ENCODE measurements at places on chromosomes 4 and X.

- no peak for DNase-seq
Observed at GRCh38 chr4:161538941-161539340, 624.9 kb downstream of the FSTL5 start.

GRCh38 chrX:154018518-154019060 lies 1.1 kb downstream of the IRAK1 start:
- no peak for DNase-seq

DNA sequence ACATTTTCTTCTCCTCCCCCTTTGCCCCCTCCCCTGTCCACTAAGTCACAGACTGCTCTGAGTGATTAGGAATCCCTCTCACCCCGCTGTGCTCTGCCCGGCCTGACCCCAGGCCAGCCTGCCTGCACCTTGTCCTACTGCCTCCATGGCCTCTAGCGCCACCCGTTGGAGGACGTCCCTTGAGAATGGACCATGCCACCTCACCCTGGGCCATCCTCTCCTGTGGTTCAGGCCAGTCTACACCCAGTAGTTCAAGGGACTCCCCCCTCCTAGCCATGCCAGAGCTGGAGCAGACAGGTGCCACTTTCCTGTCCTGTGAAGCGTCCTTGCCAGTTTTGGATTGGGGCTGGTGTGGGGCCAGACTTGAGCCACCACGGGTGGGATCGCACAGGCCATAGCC lies 9.7 kb upstream of the IRAK1 start:
- no peak for DNase-seq

- no peak for DNase-seq
Observed at GRCh38 chr4:146844761-146845160, 100.9 kb downstream of the TTC29 start.

- DNase-seq, result no peak
Observed at GRCh38 chr4:168432419-168433146, 47.7 kb downstream of the DDX60L start.

DNA sequence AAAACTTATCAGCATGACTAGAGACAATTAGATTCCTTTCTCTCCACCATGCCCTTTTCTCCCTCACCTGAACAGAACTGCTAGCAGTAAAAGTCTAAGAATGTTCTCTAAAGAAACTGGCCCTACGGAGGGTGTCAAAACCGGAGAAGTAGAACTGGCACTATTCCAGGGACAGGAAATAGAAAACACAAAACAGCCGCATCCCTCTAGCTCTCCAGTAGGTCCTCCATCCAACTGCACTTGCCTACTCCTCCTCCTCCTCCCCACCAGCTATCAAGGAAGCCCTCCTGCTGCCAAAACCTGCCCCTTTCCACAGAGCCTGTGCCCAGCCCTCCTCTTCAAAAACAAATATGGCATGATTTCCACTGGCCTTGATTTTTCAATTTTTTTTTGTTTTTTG lies 28.4 kb downstream of the FUNDC1 start:
- no peak for DNase-seq

DNA sequence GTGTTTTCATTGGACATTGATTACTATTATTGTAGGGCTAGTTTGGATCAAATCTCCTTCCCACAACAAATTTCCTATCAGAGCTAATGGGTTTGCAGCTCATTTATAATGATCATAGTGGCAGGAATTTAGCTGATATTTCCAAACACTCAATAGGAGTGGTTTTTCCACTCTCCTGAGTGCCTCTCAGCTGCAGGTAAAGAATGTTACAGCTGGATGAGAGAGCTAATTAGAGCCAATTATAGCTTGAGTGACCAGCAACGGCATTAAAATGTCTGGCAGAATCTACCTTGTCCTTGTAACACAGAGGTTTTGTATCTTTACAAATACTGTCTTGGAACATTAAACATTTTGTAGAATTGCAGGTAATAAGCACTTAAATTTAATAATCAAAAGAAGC lies 602.8 kb upstream of the EPHA5 start:
- DNase-seq, result no peak

- no peak for DNase-seq
Observed at GRCh38 chr4:107269175-107269574, 233.1 kb upstream of the DKK2 start.

DNA sequence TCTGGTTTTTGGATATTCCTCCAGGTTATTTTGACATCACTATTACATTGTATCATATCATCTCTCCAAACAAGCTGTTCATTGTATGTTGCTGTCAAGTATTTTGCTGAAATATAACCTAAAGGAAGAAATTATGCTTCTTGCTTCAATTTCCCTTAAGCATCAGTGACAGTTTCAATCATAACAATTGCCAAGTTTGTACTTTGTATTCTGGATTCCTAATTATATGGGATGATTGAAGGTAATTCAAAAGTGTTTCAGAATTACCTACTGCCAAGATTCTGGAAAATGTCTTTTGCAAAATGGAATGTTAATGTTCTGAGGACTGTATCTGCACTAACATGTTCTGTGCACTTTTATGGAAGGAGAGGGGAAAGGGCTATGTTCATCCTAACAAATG lies 228.7 kb downstream of the PRDM5 start:
- DNase-seq, result no peak

- DNase-seq, result no peak
Observed at GRCh38 chr4:99625369-99625768, 32.3 kb downstream of the C4orf54 start.

DNA sequence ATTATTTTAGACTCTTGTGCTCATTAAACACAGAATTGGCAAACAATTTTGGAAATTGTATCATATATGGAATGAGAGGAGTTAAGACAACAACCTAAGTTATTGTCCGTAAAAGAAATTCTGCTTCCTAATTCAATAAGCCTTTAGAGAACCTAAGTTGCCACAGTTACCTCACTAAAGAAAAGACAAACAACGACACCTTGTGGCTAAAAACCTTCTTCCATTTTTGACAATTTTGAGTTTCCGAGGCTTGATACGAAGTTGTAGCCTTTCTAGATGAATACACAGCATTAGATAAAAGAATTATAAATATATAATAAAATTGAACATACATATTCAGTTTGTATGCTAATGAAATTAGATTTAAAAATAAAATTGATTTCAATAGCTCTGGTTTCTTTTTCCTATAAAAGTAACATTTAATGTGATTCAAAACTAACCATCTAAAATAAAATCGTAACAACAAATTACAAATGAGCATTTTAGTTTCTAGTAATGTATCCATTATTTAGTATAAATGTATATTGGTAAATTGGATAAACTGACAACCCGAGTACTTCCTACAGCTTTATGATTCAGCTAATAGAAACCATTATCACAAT lies 275.1 kb downstream of the GPM6A start:
- DNase-seq, result no peak

DNA sequence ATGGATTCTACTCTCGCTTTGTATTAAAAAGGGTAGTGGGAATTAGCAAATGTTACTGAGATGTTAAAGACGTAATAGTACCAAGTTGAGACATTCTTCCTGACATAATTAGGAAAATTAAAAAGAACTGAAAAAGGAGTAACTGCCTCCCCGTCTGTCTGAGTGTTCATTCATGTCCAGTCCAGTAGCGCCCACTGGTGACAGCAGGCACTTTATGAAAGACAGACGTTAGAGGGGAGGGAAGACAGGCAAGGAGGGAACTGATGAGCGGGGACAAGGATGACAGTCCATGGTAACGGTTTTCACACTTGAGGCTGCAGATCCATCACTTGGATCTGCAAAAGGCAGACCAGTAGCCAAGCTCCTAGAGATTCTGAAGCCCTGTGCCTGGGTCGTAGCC lies 326.7 kb downstream of the STK32B start:
- no peak for DNase-seq

DNA sequence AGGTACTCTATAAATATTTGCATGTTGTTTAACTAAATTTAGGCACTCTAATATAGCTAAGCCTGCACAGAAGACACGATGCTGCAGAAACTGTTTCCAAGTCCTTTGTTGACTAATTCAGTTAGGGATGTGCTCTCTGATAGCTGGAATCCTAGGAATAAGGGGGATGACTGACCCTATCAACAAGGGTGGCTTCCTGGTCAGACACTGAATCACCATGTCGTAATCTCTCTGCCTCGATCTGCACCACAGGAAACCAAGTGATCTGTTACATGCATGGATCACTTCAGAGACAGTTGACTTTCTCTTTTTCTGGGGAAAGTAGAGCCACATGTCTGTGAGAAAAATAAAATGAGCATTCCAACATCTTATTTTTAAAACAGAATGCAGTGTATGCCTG lies 169.1 kb downstream of the GUCY2F start:
- DNase-seq, result no peak

DNA sequence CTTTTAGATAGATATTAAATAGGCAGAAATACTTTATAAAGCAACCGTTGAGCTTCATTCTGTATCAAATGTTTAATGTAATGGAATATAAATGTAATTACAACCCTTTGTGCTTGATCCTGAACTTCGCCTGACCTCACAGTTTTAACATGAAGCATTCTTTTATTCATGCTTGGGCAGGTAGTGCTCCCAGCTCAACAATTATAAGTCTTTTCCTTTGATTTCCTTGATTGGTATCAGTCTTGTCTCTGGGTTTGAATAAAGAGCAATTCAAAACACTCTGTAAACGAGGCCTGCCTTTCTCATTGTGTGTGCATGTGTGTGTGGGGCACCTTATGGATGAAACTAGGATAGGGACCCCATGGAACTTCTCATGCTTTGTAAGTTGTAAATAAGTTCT lies 6.8 kb downstream of the METAP1 start:
- no peak for DNase-seq

DNA sequence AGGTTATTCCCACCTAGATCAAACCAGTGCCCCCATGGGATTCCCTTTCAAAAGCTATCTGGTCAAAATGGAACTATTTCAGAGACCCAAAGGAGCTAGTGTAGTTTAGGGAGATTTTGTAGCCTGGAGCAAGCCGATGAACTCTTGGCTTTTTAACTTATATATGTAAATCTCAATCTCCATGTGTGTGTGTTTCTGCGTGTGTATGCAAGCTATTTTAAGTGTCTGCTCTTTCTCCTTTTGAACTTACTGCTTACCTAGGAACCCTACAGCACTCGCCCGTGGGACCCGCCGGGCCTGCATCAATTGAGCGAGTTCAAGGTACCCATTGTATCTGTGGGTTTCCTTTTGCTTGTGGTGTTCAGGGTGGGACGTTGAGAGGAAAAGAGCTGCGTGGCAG lies 10.4 kb downstream of the CSTF2 start:
- no peak for DNase-seq

DNA sequence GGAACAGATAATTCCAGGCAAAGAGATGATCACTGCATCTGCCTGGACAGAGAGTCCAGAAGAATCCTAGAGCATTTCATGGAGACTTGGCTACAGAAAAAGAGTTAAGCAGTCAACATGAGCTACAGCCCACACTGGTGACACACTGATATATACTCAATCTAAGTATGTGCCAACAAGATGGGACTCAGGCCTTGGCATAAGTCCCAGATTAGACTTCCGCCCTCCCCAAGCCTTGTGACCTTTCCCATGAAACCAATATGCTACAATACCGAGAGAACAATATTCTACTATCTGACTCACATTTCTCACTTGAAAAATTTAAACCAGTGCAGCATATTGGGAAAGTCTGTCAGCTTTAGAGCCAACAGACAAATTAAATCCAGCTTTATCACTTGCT lies 65.7 kb upstream of the SLITRK2 start:
- DNase-seq, result no peak

DNA sequence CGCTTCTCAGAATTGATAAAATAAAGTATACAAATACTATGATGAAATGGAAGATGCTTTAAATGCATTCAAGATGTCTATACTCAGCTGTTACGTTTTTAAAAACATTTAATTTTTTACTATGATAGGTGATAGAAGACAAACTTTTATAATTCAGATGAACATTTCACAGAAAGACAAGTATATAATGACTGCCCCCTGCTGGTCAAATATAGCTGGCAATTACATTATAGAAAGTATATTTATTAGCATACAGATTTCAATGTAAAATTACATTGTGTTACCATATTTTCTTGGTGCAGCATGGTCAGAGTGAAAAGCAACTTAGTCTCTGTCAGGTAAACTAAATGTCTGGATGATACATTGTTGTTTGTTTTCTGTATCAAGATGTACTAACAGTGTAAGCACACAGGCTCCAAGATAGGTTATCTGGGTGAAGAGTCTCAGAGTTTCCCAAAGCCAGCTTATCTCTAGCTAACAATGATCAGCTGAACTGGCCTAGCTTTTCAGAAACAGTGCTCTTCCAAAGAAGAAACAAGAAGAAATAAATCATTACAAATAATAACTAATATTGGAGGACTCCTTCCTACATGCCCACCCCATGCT lies 54.1 kb downstream of the SRPX start:
- no peak for DNase-seq

- no peak for DNase-seq
Observed at GRCh38 chr4:124092101-124092500, 620.4 kb downstream of the ANKRD50 start.

GRCh38 chr4:152243206-152243605 lies 292.7 kb downstream of the FBXW7 start:
- DNase-seq, result no peak

GRCh38 chr4:175929932-175930331 lies 117.9 kb upstream of the GPM6A start:
- no peak for DNase-seq

Data from stimulated activated CD8-positive, alpha-beta memory T cell treated with anti-CD3 and anti-CD28 coated beads, Interleukin-7, amount 100 ng/mL, for 1 hour (primary cell).